ENCODE measurements at places on chromosomes 11 and 22.
A peak's percentile ranks its signal among the peaks of the same experiment; 100 is the strongest.

GRCh38 chr22:38139901-38140300 is 29.4 kb upstream of the BAIAP2L2 start:
- no peak for DNase-seq

DNA sequence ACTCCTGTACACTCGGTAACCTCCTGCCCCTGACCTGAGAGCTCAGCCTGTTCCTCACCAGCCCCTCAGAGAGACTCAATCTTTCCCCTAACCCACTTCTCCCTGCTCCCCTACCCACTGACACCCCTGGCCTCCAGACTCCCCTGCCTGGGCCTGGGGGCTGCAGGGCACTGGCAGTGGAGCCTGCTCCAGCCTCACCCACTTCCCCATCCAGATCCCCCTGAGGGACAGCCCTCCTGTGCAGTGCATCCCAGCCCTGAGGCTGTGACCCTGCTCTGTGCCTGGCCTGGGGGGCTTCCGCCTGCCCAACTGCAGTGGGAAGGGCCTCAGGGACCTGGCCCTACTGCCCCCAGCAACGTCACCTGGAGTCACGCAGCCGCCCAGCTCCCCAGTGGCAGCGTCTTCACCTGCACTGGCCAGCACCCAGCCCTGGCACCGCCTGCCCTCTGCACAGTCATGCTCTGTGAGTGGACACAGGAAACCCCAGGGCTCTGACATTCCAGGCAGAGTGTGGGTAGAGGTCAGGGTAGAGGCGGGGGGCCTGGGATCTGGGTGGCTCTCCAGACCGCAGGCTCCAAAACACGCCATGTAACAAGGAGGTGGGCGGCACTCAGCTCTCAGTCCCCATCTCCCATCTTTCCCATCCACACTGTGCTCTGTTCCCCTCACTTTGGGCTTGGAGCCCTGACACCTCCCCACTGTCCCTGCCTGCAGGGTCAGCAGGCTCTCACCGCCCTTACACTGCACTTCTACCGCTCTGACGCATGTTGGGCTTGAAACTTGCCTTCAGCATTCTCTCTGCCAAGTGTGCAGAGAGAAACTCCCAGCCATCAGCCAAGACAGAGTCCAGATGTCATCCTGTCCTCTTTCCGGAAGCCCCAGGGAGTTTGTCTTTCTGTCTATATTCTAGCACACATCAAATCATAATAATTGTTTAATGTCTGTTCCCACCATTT is 5.1 kb downstream of the VSIG10L2 start:
- DNase-seq = no peak

DNA sequence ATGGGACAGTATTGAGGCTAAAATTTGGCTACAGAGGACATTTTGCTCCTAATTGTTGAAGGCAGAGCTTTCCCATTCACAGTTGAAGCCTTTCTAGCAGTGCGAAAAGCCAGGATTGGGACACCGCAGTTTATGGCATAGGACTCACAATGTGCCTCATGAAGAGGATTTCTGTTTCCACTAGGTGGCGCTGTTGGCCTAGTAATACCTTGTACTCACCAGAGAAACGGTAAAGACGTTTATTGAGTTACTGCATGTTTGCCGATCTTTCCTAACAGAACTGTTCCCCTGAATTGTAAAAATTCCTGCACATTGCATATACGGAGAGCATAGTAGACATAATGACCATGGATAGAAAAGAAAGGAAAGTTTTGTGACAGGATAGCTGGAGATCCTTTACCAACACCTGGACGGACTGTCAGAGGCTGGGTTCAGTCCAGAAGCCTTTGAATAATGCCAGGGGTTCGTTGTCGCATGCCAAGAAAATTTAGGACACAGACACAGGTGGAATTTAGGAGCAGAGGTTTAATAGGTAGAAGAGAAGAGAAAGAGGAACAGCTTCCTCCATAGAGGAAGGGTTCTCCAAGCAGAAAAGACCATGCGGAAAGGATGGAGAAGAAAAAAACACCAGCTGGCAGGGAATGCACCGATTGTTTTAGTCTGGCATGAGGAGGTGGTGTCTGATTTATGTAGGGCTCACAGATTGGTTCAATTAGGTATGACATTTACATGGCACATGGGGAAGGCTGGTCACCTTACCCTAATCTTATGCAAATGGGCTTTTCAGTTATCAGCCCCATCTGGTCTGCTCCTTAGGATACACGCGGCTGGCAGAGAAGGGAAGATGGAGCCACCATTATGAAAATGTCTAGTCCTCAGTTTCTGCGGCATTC is 10.8 kb upstream of the OR51D1 start:
- DNase-seq = no peak

- no peak for DNase-seq
These were observed 312.4 kb upstream of the PITPNB start for GRCh38 chr22:28231441-28231840.

DNA sequence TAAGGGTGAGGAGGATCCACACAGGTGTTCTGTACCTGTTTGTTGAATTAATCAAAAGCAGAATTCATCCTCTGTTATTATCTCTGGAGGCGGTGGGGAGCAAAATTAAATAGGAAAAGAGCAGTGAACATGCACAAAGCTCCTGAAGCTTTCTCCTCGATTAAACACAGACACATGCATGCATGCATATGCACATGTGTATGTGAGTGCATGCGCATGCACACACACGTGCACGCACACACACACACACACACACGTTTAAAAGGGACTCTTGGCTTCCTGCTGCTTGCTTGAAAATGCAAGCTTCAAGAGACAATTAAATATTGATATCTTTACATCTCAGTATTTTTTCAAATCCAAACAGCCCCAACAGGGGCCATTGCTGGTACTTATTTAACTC is 462.1 kb downstream of the BUD13 start:
- no peak for DNase-seq

- no peak for DNase-seq
These were observed 46.5 kb downstream of the XRRA1 start for GRCh38 chr11:74902342-74902741.

- no peak for DNase-seq
These were observed 18.2 kb upstream of the WDR74 start for GRCh38 chr11:62857541-62857982.

DNA sequence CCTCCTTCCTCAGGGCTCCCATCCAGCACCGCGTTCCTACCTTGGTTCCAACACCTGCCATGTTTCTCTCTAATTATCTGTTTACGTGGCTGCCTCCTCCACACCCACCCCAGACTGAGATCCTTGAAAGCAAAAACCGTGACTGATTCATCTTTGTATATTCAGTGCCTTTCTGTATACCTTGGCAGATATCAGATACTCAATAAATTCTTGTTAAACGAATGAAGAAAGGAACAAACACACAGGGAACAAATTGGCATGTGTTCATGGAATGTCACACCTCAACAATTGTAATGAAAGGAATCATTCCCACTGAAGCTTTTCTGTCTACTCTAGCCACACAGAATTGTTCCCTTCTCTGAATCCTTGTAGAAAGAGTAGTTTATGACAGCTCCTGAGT is 20.4 kb upstream of the LRRC55 start:
- DNase-seq = no peak

DNA sequence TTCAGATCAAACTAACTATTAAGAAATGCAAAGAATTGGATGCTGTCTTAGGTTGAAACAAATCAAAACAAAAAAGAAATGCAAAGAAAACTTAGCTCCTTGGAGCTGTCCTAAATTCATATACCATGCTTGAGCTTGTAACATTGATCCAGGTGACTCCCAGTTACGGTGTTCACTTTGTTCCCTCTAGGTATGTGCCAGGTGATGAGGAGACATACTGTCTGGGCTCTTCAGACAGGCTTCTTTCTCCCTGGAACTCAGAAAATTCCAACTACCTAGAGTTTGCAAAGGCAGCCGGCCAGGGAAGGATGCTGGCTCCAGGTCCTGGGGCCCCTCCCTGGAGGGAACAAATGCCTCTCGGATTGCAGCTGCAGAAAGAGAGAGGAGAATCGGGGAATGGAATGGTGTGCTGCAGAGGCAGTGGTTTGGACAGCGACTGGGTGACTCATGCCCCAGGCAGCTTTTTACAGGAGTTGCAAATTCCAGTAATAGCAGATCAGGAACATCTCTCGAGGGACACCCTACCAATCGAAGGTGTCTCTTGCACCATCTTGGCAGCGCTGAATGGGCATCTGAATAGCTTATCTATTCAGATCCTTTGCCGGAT is 12.3 kb upstream of the ASPHD2 start:
- no peak for DNase-seq

DNA sequence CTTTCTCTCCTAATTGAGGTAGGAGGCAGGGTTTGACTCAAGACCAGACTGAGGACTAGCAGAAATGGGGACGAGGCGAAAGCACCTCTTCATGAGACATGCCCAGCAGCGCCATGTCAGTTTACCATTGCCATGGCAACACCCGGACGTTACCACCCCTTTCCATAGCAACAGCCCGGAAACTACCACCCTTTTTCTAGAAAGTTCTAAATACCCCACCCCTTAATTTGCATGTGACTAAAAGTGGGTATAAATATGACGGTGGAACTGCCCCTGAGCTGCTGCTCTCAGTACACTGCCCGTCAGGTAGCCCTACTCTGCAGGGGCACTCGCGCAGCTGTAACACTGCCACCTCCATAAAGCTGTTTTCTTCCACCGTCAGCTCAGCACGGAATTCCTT is 5.9 kb upstream of the RAC2 start:
- DNase-seq = no peak

- no peak for DNase-seq
These were observed 9.0 kb upstream of the KCNQ1OT1 start for GRCh38 chr11:2708757-2709281.

DNA sequence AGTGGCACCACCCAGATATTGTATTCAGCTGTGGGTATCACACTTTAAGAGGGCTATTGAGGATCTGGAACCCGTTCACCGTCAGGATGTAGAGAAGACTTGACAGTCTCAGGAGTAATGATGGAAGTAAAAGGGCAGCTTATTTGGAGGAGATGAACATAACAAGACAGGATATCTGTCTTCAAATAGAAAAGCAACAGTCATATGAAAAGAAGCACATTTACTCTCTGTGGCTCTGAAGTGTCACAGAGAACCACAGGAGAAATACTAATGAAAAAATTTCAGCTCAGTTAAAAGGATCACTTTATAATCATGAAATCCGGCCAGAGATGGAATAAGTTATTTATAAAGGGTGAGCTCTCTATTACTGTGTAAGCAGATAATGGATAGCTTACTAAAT is 200.8 kb downstream of the FAM76B start:
- DNase-seq = no peak

GRCh38 chr11:95999711-96000406 is 76.0 kb upstream of the MTMR2 start:
- DNase-seq = no peak

DNA sequence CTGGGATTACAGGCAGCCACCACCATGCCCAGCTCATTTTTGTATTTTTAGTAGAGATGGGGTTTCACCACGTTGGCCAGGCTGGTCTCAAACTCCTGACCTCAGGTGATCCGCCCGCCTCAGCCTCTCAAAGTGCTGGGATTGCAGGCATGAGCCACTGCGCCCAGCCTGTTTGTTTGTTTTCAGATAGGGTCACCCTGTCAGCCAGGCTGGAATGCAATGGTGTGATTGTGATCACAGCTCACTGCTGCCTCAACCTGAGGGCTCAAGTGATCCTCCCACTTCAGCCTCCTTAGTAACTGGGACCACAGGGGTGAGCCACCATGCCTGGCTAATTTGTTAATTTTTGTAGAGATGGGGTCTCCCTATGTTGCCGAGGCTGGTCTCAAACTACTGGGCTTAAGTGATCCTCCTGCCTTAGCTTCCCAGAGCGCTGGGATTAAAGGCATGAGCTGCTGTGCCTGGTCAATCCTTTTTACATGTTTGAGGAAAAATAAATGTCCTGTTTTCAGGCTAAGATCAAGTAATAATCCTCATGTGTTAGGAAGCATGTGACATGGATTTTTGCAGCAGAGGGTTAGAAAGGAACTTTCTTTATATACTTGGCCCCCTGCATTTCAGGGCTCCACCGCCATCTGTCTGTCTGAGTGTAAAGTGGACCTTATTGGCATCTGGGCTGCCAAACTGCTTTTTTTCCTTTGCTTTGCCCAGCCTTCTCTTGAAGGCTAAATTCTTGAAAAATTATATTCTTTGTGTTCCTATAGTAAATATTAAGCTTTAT is 4.8 kb upstream of the SLC3A2 start:
- no peak for DNase-seq

GRCh38 chr11:20489948-20490347 is 102.4 kb downstream of the PRMT3 start:
- DNase-seq = no peak

DNA sequence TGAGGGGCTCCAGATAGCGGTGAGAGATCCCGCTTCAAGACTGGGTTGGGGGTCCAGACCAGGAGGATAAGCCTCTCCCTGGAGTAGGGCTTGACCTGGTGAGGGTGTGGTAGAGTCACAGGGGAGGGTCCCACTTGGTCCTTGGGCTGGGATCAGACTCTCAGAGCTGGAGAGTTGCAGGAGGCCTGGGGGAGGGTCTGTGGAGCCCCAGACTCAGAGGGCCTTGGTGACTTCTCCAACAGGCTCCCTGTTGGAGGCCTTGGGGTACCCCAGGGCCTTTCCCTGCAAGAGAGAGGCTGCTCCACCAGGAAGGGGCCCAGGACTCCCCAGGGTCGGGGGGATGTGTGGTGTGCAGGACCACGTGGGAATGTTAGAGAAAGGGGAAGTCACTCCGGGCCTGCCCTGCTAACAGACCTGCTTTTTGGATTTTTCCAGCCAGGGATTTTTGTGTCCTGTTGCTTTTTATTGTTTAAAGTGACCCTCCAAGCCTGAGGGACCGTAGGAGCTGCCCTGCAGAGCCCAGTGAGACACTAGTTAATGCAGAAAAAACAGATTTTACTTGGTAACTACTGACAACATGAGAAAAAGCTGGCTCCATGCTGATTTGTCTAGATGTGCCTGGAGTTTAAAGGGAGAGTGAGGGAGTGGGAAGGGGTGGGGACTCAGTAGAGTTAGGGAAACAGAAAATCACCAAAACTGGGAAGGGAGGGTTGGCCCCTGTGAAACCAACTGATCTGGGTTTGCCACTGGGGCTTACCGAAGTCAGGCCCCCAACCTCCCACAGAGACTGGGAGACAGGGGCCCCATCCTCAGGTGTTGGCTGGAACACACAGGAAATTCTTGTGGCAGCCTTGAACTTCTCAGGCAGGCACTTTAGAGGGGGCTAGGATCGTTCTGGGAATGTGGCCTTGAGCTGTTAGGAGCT is 801 bp upstream of the TXNRD2 start:
- DNase-seq = peak; percentile 29

DNA sequence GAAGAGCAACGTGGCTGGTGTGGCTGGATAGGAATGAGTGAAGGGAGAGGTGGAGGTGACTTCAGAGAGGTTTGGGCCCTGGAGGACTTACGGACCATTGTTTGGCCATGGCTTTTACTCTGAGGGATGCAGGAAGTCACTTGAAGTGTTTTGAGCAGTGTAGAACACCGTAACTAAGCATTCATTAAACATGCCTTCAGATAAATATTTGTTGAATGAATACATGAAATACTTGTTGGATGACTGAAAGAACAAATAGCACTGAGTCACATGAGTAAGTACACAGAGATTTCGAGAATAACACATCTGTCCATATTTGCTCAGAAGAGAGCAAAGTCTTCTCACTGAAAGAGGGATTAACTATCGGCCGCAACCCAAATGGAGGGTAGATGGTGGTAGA is 182.7 kb upstream of the SNX19 start:
- no peak for DNase-seq

Measured in activated T-cell treated with anti-CD3 and anti-CD28 coated beads, Interleukin-2, amount 50 U/mL, for 1 hour (primary cell).